CD4-positive, CD25-positive, alpha-beta regulatory T cell (primary cell): ENCODE measurements at places on chromosomes 12 and 14. TPM values are rescaled to one million over a fixed set of nuclear protein-coding genes. Genes with fewer than 3 reads are reported as not detected.

RESF1 gene
- 183 TPM for polyA plus RNA-seq

ST8SIA1 gene
- 5.3 TPM for polyA plus RNA-seq

RBP5 gene
- not detected for polyA plus RNA-seq

RFX4 gene
- not detected for polyA plus RNA-seq

KRT71 gene
- not detected for polyA plus RNA-seq

PLEKHD1 gene
- not detected for polyA plus RNA-seq

GALNT8 gene
- 3.5 TPM for polyA plus RNA-seq

BCL11B gene
- polyA plus RNA-seq: 5.3 TPM

TESPA1 gene
- 121 TPM for polyA plus RNA-seq

NOVA1 gene
- not detected for polyA plus RNA-seq
